Breast epithelium (tissue), 4 donors: ENCODE measurements at places on chromosomes 1 and 21. TPM values are rescaled to one million over a fixed set of nuclear protein-coding genes. Genes with fewer than 3 reads are reported as not detected.

DNA sequence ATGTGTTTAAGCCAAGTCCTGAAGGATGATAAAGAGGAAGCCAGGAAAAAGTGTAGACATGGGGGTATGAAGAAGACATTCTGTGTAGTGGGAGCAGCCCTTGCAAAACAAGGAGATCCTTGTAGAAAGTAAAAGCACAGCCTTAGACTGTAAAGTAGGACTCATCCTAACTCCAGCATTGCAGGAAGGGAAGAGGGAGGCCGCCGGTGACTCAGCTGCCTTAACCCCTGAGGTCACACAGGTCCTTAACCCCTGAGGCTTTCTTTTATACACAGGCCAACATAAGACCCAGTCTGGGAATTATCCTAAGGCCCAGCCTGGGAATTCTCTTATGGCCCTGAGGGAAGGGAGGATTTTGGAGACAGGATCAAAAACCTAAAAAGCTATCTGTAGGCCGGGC, 18.0 kb downstream of the PGM1 start:
- H3K36me3 ChIP-seq = no peaks in the 10 kb centered on the region
- DNase-seq = no peak
- no peaks in the 10 kb centered on the region for H3K4me1 ChIP-seq
- no peak overlapping the region for H3K27ac ChIP-seq
- no peaks in the 10 kb centered on the region for H3K27me3 ChIP-seq

- H3K27me3 ChIP-seq = no peaks in the 10 kb centered on the region
- H3K4me3 ChIP-seq = no peak overlapping the region
- no peak for DNase-seq
Measured at GRCh38 chr1:2055911-2056575, 5.8 kb downstream of the PRKCZ start.

- no peak overlapping the region for H3K27ac ChIP-seq
- H3K4me1 ChIP-seq = no peaks in the 10 kb centered on the region
Measured at GRCh38 chr1:173100476-173101107, 49.9 kb upstream of the TNFSF18 start.

- no peak for DNase-seq
- peak overlapping the region; percentile 59 for H3K27ac ChIP-seq
- H3K27me3 ChIP-seq = no peaks in the 10 kb centered on the region
- no peak overlapping the region for H3K4me3 ChIP-seq
- no peaks in the 10 kb centered on the region for H3K4me1 ChIP-seq
Measured at GRCh38 chr1:21149430-21149854, 27.3 kb downstream of the EIF4G3 start.

GRCh38 chr1:145942405-145942804, 15.1 kb upstream of the RBM8A start:
- no peak for DNase-seq
- no peaks in the 10 kb centered on the region for H3K4me1 ChIP-seq
- H3K27me3 ChIP-seq = no peaks in the 10 kb centered on the region
- H3K27ac ChIP-seq = peak overlapping the region; percentile 1
- H3K4me3 ChIP-seq = peak overlapping the region; percentile 8
- H3K36me3 ChIP-seq = no peaks in the 10 kb centered on the region

- no peak for DNase-seq
- no peaks in the 10 kb centered on the region for H3K27me3 ChIP-seq
- no peak overlapping the region for H3K27ac ChIP-seq
- no peaks in the 10 kb centered on the region for H3K36me3 ChIP-seq
- H3K4me3 ChIP-seq = no peak overlapping the region
Measured at GRCh38 chr1:202186327-202186726, 7.3 kb upstream of the LGR6 start.

GRCh38 chr1:71053758-71054157, 6.1 kb upstream of the PTGER3 start:
- no peak overlapping the region for H3K27ac ChIP-seq
- DNase-seq = no peak
- no peaks in the 10 kb centered on the region for H3K36me3 ChIP-seq
- no peak overlapping the region for H3K4me3 ChIP-seq
- no peaks in the 10 kb centered on the region for H3K4me1 ChIP-seq

GRCh38 chr1:206776229-206776628, 3.9 kb upstream of the IL10 start:
- H3K4me1 ChIP-seq = no peaks in the 10 kb centered on the region
- H3K4me3 ChIP-seq = no peak overlapping the region
- no peak overlapping the region for H3K27ac ChIP-seq

- H3K27me3 ChIP-seq = no peaks in the 10 kb centered on the region
- H3K4me1 ChIP-seq = no peaks in the 10 kb centered on the region
- H3K36me3 ChIP-seq = no peaks in the 10 kb centered on the region
- no peak overlapping the region for H3K27ac ChIP-seq
- H3K4me3 ChIP-seq = no peak overlapping the region
Measured at GRCh38 chr1:247295274-247295684, 36.4 kb downstream of the ZNF496 start.

Gene CFHR5
- not detected for total RNA-seq

DNA sequence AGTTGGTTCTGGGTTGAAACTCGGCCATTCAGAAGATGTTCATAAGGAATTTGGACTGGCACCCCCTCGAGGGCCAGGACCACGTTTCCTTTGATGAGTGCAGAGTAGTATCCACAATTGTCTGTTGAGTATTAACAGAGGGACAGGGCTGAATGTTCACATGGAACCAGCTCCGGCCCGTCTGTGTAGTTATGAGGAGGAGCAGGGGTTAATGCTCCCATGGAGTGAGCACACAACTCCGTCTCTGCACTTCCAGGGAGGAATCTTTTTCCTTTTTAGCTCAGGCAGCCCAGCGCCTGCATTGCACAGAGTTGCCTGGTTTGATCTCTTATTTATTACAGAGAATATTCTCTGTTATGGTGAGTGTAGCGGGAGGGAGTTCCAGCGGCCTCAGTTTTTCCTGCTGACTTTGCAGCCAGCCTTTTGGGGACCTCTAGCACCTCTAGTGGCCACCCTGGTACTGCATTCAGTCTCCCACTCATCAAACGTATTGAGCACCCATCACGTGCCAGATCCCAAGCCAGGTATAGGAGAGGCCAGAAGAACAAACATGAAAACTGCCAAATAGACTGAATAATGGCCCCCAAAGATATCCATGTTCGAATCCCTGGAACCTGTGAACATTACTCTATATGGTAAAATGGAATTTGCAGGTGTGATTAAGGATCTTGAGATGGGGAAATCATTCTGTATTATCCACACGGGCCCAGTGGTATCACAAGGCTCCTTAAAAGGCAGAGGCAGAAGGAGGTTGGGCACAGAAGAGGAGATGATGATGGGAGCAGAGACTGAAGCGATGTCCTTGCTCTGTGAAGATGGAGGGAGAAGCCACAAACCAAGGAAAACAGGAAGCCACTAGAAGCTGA, 167.7 kb upstream of the CSF3R start:
- no peaks in the 10 kb centered on the region for H3K36me3 ChIP-seq
- peak; percentile 50 for DNase-seq
- H3K4me1 ChIP-seq = peaks cover 5% of the 10 kb centered on the region

GRCh38 chr21:32611471-32611997, 643 bp downstream of the CFAP298 start:
- peaks cover 3% of the 10 kb centered on the region for H3K4me1 ChIP-seq
- no peaks in the 10 kb centered on the region for H3K27me3 ChIP-seq
- H3K4me3 ChIP-seq = peak overlapping the region; percentile 67
- DNase-seq = no peak
- H3K27ac ChIP-seq = peak overlapping the region; percentile 94
- H3K36me3 ChIP-seq = no peaks in the 10 kb centered on the region

Gene PRKCZ
- 17.9 TPM for total RNA-seq
